LNCaP clone FGC (cell line): ENCODE measurements at places on chromosomes 1 and 21.
A peak's percentile ranks its signal among the peaks of the same experiment; 100 is the strongest.

GRCh38 chr1:235366286-235366685, 941 bp upstream of the TBCE start:
- no peak for DNase-seq

- DNase-seq: no peak
These were observed 10.7 kb downstream of the RRP1 start for GRCh38 chr21:43800124-43800523.

GRCh38 chr1:150364231-150365003, 470 bp downstream of the RPRD2 start:
- no peak for DNase-seq

DNA sequence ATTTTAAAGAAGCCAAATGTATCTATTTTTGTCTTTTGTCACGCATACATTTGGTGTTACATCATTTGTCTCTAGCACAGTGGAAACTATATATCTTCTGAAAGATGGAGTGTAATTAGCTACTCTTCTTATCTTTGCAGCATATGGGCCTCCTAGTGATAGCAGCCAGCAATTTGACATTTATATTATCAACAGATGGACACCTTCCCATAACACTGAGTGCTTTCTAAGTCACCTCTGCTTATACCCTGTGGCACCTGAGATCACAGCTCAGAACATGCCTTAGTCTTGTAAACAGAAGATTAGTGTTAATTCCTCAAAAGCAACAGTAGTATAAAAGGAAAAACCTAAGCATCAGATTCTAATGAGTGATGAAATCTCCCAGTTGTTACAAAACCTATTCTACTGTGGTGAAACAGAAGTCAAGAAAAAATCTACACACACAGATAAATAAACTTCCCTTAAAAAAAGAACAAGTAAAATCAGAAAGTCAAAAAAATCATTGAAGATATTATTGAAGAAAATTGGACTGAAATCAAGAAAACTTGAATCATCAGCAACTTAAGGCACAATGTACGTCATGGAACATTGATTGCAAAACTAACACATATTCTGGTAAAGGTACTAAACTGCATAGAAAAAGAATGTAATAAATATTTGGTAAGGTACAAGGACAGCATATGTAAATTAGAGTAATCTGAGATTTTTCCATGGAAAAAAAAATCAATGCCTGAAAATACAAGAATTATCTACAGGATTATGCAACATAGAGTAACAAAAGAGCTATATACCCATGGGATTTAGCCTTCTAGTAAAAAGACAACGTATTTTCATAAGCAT, 61.7 kb downstream of the KCNT2 start:
- DNase-seq: no peak

DNA sequence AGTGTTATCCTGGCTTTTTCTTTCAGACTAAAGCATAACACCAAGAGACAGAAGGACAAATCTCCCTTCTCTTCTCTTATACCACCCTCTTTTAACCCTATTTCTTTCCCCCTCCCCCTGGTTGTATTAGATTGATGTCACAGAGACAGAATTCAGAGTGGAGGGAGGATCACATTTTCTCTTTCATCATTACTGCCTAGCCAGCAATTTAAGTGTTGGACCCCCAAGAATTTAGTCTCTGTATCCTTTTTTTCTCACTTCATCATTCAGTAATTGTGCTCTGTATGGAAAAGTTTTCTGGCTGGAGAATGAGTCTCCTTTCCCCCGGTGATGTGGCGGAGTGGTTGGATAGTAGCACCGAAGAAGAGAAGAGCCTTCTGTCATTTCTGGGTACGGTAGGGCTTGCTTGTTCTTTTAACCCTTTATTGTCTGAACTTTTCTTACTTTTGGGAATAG, 124.8 kb downstream of the CLEC20A start:
- no peak for DNase-seq

DNA sequence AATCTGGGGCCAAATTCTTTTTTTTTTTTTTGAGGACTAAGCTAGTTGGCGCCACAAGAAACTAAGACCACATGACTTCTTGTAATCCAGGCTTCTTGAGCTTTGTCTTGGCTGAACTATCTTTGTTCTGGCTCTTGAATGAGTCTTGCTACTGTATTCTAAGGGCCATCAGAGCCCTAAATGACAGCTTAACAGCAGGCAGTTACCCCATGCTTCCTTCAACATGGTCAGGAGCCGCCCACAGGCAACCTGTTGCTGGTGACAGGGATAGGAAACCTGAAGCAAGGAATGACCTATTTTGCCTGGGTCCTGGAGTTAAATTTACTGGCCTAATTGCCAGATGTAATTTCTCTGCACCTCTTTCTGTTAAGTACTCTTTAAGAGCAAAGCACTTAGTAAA, 188.2 kb upstream of the PLXNA2 start:
- no peak for DNase-seq

- peak; percentile 58 for DNase-seq
These were observed at the start of gene PROX1 for GRCh38 chr1:213987927-213988506. Gene PROX1, plus strand, starts transcription at chr1:213987973. Its CDS starts 8,563 bp downstream, at chr1:213996536.

DNA sequence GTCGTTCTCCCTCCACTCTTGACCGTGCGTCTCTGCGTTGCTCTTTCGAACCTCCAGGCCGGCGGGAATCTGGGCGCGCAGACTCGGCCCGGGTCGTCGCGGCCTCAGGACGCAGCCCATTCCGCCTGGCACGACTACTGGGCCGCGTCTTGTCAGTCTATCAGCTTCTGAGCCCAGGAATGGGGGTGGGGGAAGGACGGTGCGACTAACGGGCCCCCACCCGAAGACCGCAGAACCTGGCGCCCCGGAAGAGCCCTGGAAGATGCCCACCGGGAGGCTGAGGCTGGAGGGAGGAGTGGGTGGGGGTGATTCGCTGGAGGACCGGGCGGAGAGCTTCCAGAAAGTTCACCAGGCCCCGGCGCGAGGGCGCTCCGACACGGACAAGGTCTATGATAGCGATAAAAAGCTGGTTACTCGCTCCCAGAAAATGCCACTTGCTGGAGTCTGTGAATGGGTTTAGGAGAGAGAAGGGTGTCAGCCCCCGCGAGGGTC, 1.7 kb upstream of the DMRTA2 start:
- DNase-seq: no peak

DNA sequence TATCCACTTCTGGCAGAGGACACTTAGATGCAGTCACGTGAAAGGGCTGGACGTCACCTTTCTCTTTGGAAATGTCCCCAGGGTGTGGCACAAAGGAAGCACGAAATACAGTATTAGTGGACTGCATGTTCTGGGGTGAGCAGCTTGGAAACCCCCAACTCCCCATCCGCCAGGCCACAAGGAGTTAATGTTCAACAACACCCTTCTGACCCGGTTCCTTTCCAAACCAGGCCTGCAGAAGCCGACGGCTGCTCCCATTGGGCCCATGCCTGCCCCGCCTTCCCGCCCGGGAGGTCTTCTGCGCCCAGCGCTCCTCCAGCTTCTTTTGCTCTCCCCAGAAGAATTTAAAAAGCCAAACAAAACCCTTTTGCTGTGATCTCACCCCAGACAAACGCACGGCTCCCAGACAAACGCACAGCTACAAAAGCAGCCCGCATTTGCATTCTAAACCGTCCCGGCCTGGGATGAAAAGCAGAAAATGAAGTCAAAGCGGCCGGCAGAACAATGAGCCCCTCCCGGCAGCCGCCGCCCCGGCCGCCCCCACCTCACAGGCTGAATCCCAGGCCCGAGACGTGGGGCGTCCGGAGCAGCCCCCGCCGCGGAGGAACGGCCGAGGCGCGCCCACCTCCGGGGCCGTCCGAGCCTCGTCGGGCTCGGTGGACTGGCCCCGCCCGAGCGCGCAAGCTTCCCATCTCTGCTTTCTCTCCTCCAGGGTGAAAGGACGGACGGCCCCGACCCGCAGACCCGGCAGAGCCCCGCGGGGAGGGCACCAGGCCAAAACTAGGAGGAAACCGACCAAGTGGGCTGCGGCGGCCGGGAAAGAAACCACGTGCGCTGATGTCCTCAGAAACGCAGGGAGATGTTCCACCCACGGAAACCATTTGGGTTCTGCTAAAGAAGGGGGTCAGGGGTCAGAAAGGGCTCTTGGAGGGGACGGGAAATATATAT, 101.9 kb downstream of the PLPP3 start:
- DNase-seq: no peak

DNA sequence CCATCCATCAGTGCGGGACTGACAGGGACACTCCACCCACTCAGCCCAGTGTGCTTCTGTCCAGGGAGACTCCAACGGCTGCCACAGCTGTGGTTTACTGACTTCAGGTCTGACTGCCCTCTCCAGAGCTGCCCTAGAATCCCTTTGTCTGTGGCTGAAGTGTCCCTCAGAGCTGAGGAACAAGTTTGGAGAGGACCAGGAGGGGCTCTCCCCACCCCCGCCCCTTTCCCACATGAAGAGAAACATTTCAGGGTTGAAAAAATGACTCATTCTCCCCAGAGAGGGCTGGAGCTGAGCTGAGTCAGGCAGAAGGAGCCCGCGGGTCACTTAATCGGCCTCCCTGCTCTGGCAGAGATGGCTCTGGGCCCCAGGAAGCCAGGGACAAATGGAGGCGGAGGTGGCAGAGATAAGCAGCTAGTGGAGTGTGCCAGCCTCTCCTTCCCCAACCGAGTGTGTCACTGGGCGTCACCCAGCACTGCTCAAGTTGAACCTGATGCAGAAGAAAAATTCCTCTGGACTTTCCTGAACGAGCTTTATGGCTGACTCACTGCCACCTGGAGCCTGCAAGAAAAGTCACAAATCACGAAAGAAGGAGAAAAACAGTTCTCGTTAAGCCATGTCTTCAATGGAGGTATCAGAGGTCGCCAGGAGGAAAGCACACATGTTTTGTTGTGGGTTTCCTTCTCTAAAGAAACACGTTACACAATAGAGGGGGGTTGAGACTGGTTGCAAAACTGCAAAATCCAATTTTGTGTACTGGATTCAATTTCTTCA, 34.3 kb upstream of the ECE1 start:
- DNase-seq: no peak

- no peak for DNase-seq
These were observed 54.7 kb upstream of the GREM2 start for GRCh38 chr1:240666568-240667198.

DNA sequence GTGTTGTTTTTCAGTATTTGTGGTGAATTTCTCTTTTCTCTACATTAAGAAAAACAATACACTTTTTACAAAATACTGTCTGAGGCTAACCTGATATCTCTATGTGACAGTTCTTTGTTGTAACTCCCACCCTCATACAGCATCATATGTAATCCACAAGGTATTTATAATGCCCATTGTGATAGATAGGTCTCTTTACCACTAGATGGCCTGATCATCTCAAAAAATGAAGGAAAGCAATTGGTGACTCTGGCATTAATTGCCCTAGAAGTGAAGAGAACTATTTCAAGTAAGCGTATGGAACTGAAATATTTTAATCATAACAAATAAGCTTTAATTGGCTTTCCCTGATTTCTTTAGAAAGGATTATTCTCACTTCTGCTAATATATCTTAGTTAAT, 36.2 kb upstream of the HFM1 start:
- DNase-seq: no peak

DNA sequence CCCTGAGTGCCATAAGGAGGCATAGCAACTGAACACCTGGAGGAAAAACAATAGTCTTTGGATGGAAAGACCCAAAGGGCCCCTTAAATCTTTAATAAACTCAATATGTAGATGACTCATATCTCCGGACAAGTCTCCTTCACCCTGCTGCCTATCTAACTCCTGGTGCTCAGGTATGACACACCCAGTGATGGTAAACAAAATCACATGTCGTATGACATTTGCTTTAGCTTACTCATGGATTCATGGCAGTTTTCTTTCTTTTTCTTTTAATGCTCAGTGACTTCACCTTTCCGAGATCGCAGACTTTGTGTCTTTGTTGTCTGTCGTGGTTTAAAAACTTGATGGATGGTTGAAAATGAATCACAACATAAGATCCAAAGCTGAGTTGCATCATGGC, 208.5 kb upstream of the PROX1 start:
- DNase-seq: no peak

DNA sequence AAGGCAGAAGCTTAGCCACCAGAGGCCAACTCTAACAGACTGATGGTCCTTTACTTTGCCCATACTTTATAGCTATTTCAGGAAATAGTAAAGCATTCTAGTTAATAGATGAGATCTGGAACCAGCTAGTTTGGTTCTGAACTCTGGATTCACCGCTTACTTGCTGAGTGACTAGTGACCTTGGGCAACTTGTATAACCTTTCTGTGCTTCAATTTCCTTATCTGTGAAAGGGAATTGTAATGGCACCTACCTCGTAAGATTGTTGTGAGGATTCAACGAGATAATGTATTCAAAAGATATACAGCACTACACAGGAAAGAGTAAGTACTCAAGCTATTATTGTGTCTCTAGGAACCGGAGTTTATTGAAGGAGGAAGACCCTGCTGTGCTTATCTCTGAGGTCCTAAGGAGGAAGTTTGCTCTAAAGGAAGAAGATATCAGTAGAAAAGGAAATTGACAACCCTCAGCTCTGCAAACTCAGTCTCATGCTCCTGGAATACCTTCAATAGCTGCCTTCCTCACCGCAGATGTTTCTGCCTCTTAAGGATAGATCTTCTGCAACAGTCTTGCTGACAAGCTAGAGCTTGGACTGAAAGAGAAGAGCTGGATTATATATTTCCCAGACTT, 11.9 kb downstream of the MTFR1L start:
- no peak for DNase-seq

- peak; percentile 11 for DNase-seq
These were observed 90.8 kb downstream of the GTF2B start for GRCh38 chr1:88800382-88801051.

GRCh38 chr1:109474697-109475096, 8.4 kb downstream of the SYPL2 start:
- DNase-seq: no peak

- no peak for DNase-seq
These were observed 7.2 kb upstream of the OPTC start for GRCh38 chr1:203486618-203487370.

DNA sequence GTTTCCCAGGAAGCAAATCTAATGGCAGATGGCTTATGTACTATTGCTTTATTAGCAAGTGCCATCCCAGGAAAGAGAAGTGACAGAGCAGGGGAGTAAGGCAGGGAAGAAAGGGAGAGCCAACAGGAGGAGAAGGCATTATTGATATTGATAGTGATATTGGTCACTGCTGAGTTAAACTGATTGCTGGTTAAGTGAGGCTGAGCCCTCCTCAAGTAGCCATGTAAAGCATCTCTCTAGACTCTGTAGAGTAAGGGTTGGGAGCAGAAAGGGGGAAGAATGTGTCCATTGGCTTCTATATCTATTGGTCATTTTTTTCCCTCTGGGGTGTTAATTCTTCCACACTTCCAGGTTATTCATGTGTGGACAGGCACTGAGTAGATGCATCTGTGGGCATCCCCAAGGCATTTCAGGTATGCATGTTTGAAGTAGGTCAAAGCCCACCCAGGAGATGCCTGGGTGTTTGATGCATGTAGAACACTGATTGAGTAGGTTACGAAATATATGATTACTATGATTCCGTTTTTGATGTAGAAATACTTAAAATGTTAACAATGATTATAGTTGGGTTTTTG, 290.5 kb upstream of the DPYD start:
- DNase-seq: no peak

GRCh38 chr1:151841141-151841540, 1.5 kb upstream of the C2CD4D start:
- no peak for DNase-seq
